AG09319 (cell line): ENCODE measurements at places on chromosomes 5 and 9.

DNA sequence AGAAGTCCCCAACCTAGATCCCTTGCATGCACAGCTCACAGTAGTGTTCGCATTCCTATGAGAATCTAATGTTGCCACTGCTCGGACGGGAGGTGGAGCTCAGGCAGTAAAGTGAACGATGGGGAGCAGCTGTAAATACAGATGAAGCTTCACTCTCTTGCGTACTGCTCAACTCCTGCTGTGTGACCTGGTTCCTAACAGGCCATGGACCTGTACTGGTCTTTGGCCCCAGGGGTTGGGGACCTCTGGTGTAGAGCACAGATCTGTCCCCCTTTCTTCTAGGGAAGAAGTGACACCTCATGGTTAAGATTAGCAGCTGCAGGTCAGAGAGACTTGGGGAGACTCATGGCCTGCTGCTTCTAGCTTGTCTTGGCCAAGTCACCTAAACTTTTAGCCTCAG, 7.1 kb downstream of the ARHGEF28 start:
- no peak for DNase-seq

GRCh38 chr5:145925353-145925752, 11.0 kb upstream of the SH3RF2 start:
- DNase-seq = no peak

DNA sequence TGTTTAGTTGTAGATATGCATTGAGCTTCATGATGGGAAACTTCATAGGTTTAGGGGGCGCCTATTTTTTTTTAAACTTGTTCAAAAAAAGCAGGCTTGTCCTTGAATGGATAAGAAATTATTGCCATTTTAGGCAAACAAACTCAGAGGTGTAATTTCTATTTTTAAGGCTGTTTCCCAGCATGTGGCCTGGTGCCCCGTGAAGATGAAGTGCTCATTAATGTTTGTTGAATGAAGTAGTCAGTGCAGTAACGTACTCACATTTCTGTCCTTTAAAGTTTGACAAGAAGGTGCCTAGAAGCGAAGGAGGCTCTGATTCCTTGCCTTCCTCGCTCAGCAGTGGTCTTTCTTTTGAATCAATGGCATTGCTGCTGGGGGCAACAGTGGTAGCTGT, 54.3 kb downstream of the ZNF618 start:
- no peak for DNase-seq

- no peak for DNase-seq
Observed at GRCh38 chr9:36051317-36051716, 14.6 kb downstream of the RECK start.

GRCh38 chr9:37034305-37034937, 353 bp upstream of the PAX5 start:
- DNase-seq = no peak

DNA sequence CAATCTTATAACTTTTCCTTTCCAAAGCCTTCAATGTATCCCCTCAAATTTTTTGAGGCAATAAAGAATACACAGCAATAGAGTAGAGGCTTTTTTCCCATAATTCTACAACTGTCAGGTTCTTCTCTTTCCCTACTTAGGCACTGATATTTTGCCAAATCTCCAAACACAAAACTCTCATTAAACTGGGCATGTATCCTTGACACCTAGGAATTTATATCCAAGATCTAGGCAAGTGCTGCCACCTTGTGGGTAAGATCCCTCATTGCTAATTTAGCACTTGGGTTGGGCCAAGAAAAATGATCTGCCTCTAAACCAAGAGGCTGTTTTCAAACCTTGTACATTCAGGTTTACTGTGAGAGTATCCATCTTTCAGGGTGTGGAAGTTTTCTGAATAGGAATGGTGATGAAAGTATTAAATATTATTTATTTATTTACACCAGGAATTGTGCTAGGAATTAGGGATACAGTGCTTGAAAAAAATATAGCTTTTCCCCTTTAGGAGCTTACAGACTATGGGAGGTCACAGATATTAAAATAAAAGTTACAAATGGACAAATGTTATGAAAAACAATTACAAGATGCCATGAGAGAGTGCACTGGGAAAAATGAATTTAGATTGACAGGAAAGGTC, 17.6 kb downstream of the TSTD2 start:
- peak; percentile 15 for DNase-seq

- no peak for DNase-seq
Observed at GRCh38 chr5:138725153-138725817, 27.9 kb upstream of the CTNNA1 start.

GRCh38 chr9:137277329-137278041, at the start of gene TOR4A:
Gene TOR4A, plus strand, starts transcription at chr9:137277726. Its CDS starts 964 bp downstream, at chr9:137278690.
- peak; percentile 43 for DNase-seq

GRCh38 chr5:26026044-26026443, 1012.3 kb downstream of the CDH9 start:
- no peak for DNase-seq

GRCh38 chr9:15239816-15240215, 67.2 kb downstream of the TTC39B start:
- no peak for DNase-seq

GRCh38 chr5:83687124-83687619, 33.5 kb downstream of the HAPLN1 start:
- no peak for DNase-seq

DNA sequence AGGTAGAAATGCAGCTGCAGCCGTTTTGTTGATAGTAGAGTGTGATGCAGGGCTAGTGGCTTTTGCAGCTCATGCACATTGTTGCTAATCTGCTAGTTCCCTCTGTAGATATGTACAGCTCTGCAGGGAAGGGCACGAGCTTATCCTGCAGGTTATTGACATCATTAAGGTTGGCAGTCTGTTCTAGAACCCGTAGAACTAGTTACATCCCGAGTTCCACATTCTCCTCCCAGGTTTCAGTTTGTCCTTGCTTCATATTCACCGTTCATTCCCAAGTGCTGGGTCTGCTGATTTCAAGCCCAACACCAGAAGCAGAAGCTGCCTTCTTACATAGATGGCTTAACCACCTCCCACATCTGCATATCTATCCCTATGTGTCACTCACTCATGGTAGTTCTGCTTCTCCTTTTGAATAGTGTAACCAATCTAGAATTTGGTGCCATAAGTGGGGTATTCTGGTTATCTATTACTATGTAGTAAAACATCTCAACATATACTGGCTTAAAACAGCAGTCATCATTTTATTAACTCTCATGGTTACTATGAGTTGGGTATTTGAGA, 38.1 kb downstream of the CRHBP start:
- no peak for DNase-seq

- DNase-seq = no peak
Observed at GRCh38 chr5:154047324-154047723, 8.6 kb downstream of the MFAP3 start.

GRCh38 chr5:139863361-139863760, 67.8 kb downstream of the PSD2 start:
- DNase-seq = no peak

DNA sequence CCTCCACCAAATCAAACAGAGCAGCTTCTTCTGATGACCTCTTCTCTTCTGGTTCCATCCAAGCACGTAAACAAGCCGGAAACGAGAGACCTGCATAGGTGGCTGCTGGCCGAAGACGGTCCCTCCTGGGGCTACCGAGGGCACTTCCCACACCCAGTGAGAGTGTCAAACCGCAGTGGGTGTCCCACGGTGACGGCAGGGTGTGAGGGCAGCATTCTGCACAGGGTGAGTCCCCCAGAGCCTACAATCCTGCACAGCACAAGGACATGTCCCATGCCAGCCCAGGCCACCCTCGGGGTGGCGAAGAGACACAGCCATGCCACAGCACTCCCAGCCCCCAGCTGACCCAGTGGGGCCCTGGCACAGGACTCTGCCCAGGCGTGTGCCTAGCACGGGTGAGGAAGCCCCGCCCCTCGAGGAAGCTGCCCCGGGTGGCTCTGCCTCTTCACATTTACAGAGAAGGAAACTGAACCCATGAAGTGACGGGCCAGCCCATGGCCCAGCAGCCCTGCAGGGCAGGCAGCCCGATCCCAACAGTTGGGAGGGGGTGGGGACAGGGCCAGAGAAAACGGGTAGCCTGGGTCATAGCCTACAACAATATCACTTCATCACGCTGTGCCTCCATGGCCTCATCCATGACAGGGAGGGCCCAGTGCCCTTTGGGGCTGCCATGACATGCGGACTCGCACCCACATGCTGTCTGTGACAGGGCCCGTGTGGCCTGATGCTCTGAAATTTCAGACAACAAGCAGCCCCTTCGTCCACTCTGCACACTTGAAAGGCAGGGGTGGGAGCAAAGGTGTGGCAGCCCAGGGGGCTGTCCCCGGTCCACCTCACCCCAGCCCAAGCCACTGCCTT, 43.2 kb downstream of the SEMA4D start:
- DNase-seq = no peak

- DNase-seq = no peak
Observed at GRCh38 chr9:123998970-123999621, 12.5 kb upstream of the LHX2 start.

DNA sequence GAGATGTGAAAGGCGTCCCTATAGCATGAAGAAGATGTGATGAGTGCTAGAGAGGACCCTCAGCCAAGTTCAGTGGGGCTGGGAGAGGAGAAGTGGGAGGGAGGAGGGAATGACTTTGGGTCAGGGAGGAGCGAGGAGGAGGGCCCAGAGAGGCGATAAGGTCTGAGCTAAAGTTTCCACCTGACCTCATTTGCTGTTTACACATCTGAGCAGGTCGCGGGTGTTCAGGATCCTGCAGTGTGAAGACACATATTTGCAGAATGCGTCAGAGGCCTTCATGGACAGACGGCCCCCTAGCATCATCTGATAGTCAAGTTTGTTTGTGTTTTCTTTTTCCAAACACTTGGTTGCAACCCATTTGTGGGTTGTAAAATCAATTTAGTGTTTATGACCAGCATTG, 18.9 kb upstream of the IGFBPL1 start:
- DNase-seq = no peak

- DNase-seq = no peak
Observed at GRCh38 chr5:53048248-53048647, 59.1 kb downstream of the ITGA2 start.

DNA sequence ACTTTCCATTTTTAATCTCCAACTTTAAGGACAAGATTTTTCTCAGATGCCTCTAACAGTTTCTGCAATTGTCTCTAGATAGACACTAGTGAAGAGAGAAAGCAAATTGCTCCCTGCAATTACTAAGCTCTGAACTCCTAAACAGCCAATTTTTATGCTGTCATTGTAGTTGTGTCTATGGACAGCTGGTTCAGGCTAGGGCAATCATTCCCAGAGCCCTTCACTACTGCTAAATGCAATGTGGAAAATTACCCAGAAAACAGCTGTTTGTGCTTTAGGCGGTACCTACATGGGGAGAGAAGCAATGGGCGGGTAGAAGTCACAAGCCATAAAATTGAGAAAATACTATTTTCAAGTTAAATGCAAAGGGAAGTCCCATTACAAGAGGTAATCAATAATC, 211.6 kb downstream of the SPOCK1 start:
- no peak for DNase-seq

- no peak for DNase-seq
Observed at GRCh38 chr5:145574889-145575573, 260.1 kb downstream of the PRELID2 start.

GRCh38 chr5:178213748-178214151, 9.4 kb downstream of the HNRNPAB start:
- no peak for DNase-seq

DNA sequence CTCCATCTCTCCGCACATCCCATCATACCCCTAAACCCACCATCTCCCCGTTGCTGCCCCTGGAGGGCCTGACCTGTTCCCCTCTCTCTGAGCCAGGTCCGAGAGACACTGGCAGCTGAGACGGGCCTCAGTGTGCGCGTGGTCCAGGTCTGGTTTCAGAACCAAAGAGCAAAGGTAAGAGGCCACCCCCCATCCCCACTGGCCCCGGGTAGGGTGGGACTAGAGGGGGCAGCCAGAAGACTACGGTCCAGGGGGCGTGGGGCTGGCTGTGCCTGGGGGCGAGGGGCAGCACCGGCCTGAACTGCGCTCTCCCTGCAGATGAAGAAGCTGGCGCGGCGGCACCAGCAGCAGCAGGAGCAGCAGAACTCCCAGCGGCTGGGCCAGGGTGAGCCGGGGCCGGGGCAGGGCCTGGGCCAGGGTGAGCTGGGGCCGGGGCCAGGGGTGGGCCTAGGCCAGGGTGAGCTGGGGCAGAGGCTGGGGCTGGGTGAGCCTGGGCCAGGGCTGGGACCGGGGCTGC, 79.8 kb downstream of the LMX1B start:
- DNase-seq = no peak

DNA sequence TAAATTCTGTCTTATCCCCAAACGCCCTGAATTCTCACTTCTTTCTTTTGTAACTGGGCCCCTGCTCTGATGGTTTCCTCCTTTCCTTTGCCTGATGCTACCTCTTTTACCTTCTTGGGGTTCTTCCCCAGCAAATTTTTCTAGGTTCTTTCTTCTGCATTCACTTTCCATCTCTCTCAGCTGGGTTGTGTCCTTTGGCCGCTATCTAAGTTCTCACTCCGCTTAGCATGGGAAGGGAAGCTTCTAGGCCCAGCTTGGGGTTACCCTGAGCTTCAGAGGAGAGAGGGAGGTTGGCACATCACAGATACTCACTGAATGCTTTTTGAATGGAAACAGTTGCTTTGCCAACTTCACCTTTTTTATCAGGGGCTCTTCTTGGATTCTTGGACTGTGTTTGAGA, 17.0 kb downstream of the PALM2AKAP2 start:
- DNase-seq = no peak

GRCh38 chr9:35464141-35465025, 25.5 kb upstream of the RUSC2 start:
- DNase-seq = no peak

GRCh38 chr5:78243091-78243490, 51.4 kb downstream of the AP3B1 start:
- DNase-seq = no peak

GRCh38 chr5:2253040-2253975, 370.6 kb upstream of the IRX4 start:
- no peak for DNase-seq

- no peak for DNase-seq
Observed at GRCh38 chr5:7846327-7846726, 4.6 kb downstream of the CFAP90 start.

- no peak for DNase-seq
Observed at GRCh38 chr9:5549658-5550650, 39.6 kb downstream of the PDCD1LG2 start.

- no peak for DNase-seq
Observed at GRCh38 chr5:54222336-54222735, 88.0 kb downstream of the ARL15 start.

GRCh38 chr9:125455132-125455531, 193.5 kb downstream of the GAPVD1 start:
- no peak for DNase-seq
